Thoracic aorta (tissue), 2 donors: ENCODE measurements at places on chromosomes 5 and 9. TPM values are rescaled to one million over a fixed set of nuclear protein-coding genes. Genes with fewer than 3 reads are reported as not detected.

- no peak for DNase-seq
Measured at GRCh38 chr9:10144355-10144754, 468.4 kb downstream of the PTPRD start.

ACOT12 gene
- total RNA-seq = not detected

GOLGA2 gene
- 141 TPM for total RNA-seq

GRCh38 chr5:73818357-73818756 is 192.4 kb downstream of the ARHGEF28 start:
- DNase-seq = no peak

- no peak for DNase-seq
Measured at GRCh38 chr5:3230941-3231340, 364.7 kb upstream of the IRX1 start.

GRCh38 chr9:136655536-136656182 is 7.1 kb upstream of the EGFL7 start:
- no peak for DNase-seq

TAF7 gene
- 56.1 TPM for total RNA-seq

NPR3 gene
- total RNA-seq = 25.7 TPM

GRCh38 chr9:68626526-68626925 is 78.5 kb upstream of the PIP5K1B start:
- DNase-seq = no peak

NAA35 gene
- total RNA-seq = 14.8 TPM

DNA sequence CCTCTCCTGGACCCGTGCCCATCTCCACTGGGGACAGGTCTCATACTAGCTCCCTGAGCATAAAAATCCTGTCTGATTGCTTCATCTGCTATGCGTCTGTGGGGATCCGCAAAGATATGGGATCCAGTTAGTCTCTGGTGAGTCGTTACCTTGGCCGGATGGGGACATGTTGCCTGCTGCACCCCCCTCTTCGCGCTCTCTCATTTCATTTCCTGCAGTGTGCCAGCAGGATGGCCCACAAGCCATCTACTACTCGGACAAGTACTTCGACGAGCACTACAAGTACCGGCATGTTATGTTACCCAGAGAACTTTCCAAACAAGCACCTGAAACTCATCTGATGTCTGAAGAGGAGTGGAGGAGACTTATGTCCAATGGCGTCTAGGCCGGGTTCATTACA is 17.0 kb upstream of the CEP78 start:
- DNase-seq = no peak

DMGDH gene
- 0.95 TPM for total RNA-seq

DNA sequence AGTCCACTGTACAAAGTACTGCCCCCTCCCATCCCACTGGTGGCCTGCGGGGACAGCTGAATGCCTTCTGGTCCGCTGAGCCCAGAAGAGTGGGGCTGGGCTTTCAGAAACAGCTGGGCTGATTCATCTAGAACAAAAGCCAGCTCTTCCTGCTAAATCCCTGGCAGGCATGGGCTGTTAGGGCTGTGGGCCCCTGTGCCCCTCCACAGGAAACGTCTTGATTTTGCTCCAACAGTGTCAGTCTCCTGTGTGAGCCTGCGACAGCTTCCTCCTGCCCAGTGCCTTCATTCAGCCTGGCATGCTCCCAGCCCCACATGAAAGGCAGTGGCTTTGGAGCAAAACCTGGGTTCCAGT is 6.9 kb upstream of the GSN start:
- no peak for DNase-seq

MLANA gene
- not detected for total RNA-seq

CDH10 gene
- 0.35 TPM for total RNA-seq

STC2 gene
- 2.0 TPM for total RNA-seq

FKBP15 gene
- total RNA-seq = 26.4 TPM

DNA sequence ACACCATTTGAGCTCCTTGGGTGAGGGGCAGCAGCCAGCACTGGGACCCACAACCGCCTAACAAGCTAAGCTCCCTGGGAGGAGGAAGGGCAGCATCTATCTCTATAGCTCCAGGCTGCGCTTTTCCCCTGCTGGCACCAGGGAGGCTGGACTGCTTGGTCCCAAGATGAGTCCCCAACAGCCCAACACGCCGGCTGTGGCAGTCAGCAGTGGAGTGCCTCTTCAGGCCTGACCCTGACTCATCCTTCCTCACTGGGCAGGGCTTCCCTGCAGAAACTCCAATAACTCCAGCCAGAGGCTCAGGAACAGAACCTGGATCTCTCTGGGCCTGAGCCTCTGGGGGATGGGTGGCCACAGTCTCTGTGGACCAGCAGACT is 113.7 kb upstream of the ADAMTS16 start:
- no peak for DNase-seq

- no peak for DNase-seq
Measured at GRCh38 chr9:101477736-101478135, 42.2 kb upstream of the ALDOB start.

AHRR gene
- 0.85 TPM for total RNA-seq

GRCh38 chr5:32531885-32532520 is 53.4 kb upstream of the SUB1 start:
- DNase-seq = no peak

DNA sequence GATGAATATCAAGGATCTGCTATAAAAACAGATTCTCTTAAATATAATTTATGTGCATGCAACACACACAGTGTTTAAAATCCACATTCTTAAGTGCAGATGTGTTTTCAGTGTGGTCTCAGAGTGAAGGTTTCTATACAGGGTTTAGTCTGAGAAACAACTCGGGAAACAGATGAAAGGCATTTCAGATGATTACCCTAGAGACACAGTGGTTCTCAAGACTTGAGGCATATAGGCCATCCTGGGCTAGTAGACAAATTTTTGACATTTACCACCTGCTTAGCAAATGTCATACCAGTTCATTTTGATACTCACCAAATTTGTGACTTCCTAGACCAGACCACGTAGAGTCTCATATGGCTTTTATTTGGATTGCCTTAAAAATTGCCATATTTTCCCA is 216.5 kb downstream of the ARL15 start:
- no peak for DNase-seq

DNA sequence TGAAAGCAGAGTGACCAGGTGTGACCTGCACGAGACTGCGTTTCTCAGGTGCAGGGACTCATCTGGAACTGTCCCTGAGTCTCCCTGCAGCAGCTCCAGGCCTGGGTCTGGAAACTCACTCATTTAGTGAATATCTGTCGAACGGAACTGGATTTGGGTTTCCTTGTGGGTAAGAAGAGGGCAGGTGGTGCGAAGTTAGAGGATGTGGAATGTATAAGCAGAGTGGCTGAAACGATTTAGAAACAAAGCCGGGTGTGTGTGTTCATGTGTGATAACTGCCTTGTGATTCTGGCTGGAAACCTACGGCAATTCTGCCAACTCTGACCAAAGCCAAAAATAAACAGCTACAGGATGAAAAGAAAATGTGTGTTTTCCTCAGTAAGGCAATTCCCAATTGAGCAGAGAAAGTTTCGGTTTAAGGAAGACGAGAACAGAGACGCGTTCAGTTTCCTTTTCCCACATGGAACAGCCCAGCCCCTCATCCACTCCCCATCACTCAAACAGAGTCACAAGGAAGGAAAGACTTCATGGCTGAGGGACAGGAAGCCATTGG is 130.3 kb downstream of the NSG2 start:
- DNase-seq = no peak

- no peak for DNase-seq
Measured at GRCh38 chr9:84557751-84558150, 111.8 kb upstream of the NTRK2 start.

DNA sequence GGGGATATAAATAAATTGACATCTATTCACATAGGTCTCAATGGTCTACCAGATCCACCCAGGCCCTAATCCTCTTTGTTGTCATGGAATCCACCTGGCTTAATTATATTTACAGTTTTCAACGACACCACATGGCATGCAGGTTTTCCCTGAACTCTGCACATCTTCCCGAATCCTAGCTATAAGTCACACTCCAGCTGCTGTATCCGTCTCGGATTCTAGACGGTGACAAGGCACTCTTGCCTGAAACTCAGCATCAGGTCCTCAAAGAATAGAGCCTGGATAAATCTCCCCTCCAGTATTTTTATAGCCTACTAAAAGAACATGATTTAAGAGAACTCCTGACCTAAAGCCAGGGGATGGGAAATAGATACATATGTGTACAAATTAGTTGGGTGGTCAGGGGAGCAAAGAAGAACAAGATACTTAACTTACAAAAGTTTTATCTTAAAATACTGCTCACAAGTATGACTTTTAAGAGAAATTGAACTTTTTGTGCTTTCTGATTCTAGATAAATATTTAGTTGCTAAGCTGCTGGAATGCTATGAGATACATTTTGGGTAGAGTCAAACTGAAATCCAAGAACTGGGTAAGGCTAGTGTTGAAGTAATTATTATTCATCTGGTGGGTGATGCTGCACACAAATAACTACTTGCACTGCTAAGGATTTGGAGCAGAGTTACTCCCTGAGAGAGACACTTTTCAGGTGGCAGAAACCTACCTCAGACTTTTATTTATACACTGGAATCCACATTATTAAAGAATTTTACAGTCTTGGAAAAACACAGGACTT is 187.3 kb downstream of the EFNA5 start:
- DNase-seq = no peak

- no peak for DNase-seq
Measured at GRCh38 chr5:92514896-92515295, 1066.1 kb downstream of the NR2F1-AS1 start.
